Left cardiac atrium (tissue), 4 donors: ENCODE measurements at places on chromosomes 5 and 9.

DNA sequence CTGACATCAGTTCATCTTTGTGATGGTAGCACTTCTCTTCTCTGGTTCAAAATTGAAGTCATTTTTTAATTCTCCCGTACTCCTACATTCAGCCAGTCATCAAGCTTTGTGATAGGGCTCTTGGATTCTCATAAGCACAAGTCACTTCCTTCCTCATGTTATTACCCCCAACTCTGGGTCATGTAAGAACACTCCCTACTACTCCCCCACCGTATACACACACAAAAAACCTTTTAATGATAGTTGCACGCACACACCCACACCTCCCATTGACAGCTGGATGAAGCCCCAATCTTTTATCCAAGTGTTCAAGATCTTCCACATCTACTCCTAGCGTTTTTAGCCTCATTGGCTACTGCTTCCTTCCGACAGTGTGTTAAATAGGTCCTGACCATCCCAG is 16.8 kb downstream of the KDM3B start:
- DNase-seq = no peak

GRCh38 chr5:102554728-102555127 is 55.9 kb upstream of the SLCO6A1 start:
- DNase-seq = no peak

DNA sequence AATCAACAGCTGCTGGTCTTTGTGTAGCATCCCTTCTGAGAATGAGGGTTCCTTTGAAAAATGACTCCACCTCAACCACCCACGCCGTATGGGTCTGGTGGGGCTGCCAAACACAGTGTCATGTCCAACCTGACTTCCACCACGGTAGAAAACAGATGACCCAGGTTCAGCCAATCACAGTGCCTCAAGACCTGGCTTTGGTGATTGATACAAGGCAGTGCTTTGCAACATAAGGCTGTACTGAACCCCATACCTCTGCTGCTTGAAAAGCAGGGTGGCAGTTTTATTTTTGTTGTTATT is 11.5 kb upstream of the TGFBR1 start:
- DNase-seq = no peak

DNA sequence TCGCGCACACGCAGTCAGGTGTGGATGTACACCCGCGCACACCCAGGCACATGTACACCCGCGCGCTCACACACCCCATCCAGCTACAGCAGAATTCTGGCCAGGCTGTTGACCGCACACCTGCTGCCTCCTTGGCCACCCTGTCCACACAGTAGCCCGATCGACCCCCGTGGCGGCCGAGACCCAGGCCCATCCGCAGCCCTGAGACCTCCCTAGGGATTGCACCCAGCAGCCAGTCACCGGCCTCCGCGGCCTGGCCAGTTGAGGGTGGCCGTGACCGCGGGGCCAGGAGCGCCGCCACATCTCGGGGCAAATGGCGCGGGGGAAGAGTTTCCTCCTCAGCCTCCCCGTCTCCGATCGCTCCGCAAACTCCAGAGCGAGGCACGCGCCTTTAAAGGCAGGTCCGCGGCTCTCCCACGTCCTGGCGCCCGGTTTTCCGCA is 774 bp upstream of the ADAMTS16 start:
- DNase-seq = no peak

- DNase-seq = peak; percentile 77
Measured at GRCh38 chr9:13279284-13280141, at the start of gene MPDZ. Gene MPDZ, minus strand, starts transcription at chr9:13279692. Its CDS starts 29,377 bp downstream, at chr9:13250315.

DNA sequence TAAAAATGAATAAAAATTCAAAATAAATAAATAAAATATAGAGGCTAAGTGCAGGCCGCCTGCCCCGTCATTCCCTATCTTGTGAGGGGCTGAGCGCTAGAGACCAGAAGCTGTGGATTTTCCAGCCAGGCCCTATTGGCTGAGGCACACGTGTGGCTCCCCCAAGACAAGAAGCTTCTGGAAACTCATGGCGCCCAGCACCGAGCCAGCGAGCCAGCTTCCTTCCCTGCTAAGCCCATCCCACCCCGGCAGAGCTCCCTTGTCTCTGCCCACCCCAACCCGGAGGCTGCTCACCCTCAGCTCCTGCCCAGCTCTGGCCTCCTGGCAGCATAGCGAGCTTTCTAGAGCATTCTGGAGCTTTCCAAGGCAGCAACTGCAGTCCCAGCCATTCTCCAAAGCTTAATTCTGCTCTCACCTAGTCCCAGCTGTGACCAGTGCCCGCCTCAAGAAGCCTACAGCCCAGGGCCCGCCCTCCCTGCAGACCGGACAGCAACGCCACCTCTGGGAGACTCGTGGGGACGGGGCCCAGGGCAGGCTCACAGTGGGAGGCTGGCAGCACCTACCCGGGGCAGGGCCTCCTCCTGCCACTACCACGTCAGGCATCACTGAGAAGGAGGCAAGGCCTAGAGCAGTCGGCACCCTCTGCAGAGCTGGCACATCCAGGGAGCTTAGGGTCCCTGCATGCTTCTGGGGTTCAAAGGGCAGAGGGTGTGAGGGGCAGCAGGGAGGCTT is 23.2 kb upstream of the TMEM250 start:
- DNase-seq = no peak

- DNase-seq = no peak
Measured at GRCh38 chr5:152634586-152634985, 229.5 kb upstream of the NMUR2 start.

- no peak for DNase-seq
Measured at GRCh38 chr5:137303509-137303908, 195.6 kb downstream of the SPOCK1 start.

DNA sequence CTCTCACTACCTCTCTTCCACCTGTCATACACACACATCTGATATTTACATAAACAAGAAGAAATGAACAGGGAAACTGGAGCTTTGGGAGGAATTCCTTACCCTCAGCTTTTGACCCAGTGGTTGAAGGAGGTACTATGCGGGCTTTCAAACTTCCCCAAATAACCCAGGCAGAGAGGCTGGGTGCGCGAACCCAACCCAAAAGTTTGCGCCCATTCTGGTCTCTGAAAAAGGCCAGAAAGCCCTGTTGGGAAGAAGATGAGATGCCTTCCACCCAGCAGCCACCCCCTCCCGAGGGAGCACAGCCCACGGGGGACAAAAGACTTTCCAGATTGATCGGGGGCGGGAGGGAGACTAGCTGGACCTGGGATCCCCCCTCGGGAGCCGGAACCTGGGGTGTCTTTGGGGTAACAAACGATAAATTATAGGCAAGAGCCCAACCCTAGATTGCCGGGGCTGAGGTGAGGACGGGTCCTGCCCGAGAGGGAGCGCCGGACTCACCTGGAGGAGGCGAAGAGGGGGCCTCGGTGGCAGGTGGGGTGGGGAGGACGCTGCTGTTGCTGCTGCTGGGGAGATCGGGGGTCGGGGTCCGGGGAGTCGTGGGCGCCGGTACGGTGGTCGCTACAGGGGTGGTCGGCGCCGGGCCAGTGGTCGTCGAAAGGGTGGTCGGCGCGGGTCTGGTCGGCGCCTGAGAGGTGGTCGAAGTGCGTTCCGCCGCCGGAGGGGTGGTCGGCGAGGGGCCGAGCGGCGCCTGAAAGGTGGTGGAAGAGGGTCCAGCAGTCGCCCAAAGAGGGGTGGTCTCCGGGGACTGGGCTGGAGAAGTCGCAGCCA is 798 bp downstream of the MEGF9 start:
- DNase-seq = peak; percentile 45

DNA sequence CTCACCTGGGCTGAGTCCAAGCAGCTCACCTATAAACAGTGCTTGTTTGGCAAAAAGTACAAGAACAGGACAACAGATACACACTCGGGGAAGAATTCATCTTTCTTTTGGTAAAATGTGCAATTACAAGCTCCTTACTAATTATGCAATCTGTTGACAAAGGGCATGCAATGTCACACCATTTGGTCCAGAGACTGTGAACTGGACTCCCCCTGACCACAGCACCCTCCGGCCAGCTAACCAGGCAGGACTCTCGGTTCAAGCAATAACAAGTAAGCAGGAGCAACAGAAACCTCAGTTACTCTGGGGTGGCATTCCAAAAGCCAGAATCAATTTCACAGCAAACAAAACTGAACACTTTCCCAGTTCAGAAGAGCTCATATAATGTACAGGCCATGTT is 113.8 kb downstream of the GNAQ start:
- no peak for DNase-seq

DNA sequence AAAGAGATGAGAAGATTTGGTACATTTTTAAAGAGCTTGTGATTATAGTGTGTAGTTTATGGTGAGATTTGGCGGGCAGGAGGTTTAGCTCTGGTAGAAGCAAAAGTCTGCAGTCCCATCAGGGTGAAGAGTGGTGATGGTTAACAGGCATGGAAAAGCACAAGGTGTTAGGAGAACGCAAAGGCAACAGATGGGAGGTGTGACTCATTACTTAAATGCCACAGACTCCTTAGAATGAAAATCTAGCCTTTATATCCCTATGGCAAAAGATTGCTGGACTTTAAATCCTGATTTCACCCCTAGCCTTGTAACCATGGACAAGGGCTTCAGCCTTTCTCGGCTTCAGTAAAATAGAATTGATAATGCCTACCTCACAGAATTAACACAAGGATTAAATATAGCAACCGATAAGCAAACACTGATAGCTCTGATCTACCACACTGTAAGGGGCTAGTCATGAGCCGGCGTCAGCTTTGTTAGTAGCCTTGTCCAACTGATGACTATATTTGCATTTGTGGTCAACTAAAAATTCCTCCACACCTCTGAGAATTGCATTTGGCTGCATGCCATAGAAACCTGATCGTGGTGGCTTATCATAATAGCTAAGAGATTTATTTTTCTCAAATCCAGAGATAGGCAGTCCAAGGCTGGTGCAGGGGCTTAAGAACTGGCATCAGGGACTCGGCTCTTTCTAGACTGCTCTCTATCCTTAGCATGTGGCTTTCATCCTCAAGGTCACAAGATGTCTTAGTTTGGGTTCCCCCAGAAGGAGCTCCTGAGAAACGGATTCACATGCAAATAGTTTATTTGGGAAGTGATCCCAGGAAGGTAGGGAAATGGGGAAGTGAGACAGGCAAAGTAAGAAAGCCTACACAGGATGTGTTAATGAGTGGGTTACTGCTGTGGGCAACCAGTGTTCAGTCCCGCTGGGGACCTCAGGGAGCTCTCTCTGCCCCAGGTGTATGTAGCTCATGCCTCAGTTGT is 19.6 kb downstream of the MFAP3 start:
- no peak for DNase-seq

DNA sequence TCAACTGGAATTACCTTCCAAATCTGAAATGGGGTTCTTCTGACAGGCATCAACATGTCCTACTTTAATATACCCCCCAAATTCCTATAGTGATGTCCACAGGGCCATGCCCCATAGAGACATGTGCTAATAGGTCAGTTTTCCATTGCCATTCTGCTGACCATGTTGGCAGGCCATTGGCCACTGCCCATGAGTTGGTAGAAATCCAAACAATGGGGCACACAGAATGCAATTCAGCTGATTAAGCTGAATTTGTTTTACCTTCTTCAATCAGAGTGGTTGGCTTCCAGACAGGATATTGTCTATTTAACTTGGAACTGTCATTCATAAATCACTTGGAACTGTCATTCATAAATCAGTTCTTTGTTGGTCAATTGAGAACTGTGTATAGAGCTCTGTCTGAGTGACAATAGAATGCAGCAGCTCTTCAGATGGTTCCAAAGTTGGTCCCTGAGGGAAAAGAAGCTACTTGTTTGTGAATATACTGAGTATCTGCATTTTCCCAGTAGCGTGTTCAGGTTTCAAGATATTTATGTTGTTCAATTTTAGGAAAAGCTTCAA is 336.9 kb downstream of the DRD1 start:
- DNase-seq = no peak

DNA sequence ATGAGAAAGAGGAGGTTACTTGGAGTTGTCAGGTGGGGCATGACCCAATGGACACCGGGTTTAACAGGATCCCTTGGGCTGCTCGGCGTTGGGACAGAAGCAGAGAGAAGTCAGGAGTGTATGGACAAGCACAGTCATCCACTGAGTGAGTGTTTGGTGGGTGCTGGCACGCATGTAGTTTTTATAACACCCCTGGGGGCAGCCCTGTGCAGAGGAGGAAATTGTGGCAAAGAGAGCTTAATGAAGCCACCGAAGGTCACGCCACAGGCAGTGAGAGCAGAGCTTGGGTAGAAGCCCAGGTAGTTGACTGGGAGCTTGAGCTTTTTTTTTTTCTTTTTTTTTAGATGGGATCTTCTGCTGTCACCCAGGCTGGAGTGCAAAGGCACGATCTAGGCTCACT is 43.2 kb upstream of the IER5L start:
- no peak for DNase-seq

GRCh38 chr9:134035041-134036039 is 10.1 kb downstream of the BRD3OS start:
- no peak for DNase-seq

DNA sequence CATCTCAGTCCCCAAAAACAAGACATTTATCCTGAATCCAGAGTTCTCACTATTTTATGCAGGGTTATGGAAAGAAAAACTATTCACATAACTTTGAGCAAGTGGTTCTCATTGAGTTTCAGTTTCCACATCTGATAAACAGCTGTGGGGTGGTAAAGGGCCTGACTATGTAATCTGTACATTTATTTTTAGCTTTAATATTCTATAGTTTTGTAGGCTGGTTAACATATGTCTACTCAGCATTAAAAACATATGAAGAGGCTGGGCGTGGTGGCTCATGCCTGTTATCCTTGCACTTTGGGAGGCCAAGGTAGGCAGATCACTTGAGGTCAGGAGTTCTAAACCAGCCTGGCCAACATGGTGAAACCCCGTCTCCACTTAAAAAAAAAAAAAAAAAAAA is 301.5 kb upstream of the CCNG1 start:
- DNase-seq = no peak

GRCh38 chr9:21592063-21592338 is 109.9 kb upstream of the IFNE start:
- DNase-seq = no peak

DNA sequence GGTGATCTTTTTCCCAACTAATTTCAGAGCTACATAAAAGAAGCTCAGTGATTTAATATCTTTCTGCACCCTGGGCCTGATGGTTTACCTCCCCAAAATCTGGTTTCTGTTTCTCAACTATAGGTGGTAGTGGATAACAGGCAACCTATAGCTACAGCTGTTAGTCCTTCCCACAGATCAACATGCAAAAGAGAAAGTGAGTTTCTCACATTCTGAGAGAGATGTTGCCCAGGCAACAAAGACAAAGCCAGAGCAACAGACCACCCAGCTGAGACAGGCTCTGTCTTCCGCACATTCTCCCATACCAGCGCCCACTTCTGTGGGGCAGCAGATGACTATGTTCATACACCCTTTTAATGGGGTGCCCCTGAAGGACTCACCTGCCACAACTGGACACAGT is 40.7 kb upstream of the PPP2R2B start:
- no peak for DNase-seq

DNA sequence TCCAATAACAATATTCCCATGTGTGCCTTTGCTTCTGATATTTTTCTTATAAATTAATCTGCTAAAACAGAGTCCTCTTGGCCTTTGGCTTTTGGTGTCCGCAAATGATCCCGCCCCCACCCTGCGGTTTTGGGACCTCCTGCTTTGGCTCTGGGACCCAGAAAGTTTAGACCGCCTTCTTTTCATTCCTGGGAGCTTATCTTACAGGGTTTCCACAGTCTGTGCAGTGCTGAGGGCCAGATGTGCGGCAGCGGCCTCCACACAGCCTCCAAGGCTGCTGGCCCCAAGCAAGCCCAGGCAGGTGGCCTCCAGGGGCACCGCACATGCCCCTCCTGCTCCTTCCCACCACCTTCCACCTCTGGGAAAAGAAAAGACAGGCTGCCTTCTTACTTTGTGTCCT is 191.5 kb downstream of the ERCC6L2 start:
- no peak for DNase-seq

- DNase-seq = no peak
Measured at GRCh38 chr5:150298701-150299451, 3.8 kb downstream of the ARSI start.

GRCh38 chr5:89213573-89213972 is 330.6 kb upstream of the MEF2C start:
- DNase-seq = peak; percentile 49
